Fibroblast of villous mesenchyme (primary cell): ENCODE measurements at places on chromosomes 3 and 15.

DNA sequence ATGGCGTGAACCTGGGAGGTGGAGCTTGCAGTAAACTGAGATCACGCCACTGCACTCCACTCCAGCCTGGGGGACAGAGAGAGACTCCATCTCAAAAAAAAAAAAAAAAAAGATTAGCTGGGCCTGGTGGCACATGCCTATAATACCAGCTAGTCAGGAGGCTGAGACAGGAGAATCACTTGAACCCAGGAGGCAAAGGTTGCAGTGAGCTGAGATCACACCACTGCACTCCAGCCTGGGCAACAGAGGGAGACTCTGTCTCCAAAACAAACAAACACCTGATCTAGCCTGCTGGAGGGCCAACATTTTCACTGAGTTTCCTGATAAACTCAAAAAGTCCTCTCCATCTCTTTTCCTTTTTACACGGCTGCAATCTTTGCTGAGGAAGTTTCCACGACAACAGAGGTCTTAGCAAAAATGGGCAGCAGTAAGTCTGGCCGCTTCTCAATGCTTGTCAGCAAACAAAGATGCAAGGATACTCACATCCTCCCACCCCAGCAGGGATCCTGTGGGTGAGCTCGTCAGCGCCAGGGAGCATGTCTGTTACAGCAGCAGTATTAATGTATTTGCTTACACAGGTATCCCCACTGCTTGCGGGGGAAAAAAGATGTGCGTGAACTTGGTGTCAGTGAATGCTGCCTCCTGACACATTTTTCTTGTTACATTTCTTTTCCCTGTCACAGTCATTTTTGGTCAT is 21.0 kb upstream of the CCDC174 start:
- no peak for DNase-seq

DNA sequence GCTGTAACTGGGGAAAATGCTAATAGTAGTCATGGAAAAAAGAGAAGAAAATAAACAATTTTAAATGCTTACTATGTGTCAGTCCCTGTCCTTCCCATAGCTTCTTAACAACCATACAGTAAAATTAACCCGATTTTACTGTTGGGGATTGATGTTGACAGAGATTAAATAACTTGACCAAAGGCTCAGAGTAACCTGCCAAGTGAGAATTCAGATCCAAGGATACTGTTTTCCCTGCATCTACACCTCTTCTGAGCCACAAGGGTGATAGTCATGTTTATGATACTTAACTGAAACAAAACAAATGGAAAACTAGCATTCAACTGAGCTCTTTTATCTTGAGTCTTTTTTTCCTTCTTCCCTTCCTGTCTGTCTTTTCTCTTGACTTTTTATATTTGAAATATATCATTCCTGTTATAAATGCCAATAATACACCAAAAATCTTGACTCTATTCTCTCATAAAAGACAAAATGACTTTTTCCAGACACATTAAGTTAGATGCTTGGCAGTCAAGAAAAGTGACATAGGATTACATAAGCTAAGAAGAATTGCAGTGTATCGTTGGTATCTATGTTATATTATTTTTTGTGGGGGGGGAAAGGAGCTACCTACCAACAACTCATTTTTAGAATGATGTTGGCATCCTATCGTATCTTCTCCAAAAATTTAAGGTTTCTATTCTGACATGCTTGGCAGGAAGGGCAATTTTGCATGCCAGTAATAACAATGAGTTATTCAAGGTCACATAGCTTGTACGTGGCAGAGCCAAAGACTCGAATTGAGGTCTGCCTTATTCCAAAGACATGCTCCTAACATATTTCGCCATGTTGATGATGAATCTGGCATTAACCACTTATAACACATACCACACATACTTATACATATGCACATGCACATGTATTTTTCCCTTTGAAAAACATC is 306.6 kb upstream of the KCNH8 start:
- DNase-seq: no peak

GRCh38 chr3:57855281-57855680 is 99.2 kb downstream of the SLMAP start:
- no peak for DNase-seq

GRCh38 chr3:196804773-196805172 is 62.9 kb upstream of the SENP5 start:
- no peak for DNase-seq

DNA sequence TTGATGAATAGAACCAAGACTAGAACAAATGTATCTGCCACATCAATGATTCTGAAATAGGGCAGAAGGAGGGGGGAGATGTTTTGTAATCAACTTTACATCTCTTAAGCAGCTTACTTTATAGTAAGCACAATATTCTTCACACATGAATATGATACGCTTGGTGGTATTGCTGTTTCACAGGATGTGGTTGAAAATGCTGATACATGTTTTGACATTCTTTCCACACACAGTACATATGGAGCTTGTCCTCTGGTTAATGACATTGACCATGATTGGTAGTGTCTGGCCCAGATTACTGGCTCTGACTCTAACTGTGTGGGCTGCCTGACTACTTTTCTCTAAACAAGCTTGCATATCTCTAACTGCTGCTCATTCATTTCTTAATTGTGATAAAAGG is 168.9 kb downstream of the KLHL25 start:
- peak; percentile 94 for DNase-seq

DNA sequence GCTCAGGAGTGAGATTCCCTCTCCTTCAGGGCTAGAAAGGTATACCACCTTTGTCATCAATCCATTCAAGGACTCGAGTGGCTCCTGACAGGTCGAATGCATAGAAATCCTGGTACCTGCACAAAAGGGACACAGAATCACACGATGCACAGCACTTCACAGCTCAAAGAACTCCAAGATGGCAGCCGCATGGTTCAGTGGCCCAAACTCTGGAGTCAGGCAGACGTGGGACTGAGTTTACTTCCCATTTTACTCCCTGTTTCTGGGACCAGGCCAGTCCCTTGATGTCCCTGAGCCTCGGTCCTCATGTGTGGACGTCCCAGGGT is 536 bp downstream of the WDR73 start:
- DNase-seq: no peak

GRCh38 chr15:34973512-34973911 is 4.0 kb upstream of the AQR start:
- DNase-seq: no peak

DNA sequence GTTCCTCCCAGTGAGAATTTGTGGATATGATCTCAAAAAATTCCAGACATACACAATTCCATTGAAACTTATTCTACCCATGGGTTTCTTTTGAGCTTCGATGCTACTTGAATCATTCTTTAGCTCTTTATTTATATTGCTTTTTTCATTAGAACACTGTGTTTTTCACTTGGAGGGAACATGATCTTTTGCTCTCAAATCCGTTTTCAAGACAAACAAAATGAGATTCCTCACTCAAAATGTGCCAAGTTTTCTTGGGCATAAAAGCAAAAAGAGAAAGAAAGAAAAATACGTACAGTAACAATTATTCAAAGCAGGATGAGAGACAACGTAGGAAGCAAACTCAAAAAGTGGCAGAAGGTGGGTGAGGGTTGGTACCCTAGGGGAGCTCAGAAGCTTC is 118.8 kb upstream of the PDZRN3 start:
- DNase-seq: no peak

DNA sequence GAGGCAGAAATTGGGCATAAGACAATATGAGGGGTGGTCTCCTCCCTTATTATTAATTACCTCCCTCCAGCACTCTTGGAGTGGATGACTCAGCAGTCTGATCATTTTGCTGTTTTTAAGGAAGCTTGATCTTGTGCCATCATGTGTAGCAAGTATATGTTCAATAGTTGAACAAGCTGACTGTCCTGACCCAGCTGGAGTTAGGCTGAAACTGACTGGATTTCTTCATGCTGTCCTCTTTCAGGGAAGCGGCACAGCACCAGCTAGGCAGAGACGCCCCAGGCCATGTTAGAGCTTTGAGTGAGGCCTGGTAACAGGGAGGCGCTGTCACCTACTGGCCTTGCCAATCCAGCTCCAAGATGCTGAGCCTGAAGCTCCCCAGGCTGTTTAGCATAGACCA is 54.4 kb upstream of the KIF23 start:
- DNase-seq: peak; percentile 40

DNA sequence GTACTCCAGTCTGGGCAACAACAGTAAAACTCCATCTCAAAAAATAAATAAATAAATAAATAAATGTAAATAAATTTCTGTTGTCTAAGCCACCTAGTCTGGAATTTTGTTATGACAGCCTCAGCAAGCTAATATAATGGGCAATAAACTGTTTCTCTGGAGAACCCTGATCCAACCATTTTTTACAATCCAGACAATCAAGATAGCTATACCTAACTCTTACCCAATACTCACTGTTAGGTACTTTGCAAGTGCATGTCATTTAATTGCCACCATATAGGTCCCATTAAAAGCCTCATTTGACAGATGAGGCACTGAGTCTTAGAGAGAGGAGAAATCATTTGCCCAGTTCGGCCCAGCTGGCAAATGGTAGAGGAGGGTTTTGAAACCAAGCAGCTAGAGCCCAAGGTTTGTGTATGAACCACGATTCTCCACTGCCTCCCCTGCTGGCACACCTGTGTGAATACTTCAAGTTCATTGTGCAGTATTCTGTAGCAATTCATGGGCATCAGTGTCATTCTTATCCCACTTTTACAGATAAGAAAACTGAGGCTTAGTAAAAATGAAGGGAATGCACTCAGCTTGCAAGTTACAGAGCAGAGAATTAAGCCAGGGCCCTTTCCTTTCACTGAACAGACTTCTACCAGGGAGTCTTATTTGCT is 107.0 kb upstream of the UBE2E1 start:
- DNase-seq: no peak

DNA sequence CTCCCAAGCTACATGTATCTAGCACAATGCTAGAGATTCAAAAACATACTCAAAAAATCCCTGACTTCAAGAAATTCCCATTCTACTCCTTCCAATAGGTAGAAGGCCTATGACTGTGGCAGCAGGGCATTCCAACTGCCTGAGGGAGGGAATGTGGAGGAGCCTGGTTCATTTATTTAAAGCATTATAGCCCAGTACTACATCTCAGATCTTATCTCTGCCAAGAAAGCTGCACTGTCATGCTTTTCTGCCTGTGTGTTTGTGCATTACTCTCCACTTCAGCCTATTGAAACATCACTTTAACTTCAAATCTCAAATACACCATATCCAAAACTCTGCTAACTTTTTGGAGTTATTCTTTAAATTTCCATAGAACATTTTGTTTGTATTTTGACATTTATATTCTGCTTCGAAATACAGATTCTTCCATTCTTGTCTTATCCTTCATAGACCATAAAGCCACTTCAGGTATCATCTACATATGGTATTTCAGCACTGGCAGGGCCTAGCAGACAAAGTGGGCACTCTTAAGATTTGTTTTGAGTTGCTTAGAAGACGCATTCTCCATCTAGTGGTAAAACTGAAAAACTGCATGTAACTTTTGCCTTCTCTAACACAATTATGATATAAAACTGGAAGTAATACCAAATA is 59.1 kb upstream of the NEDD4 start:
- DNase-seq: peak; percentile 66

DNA sequence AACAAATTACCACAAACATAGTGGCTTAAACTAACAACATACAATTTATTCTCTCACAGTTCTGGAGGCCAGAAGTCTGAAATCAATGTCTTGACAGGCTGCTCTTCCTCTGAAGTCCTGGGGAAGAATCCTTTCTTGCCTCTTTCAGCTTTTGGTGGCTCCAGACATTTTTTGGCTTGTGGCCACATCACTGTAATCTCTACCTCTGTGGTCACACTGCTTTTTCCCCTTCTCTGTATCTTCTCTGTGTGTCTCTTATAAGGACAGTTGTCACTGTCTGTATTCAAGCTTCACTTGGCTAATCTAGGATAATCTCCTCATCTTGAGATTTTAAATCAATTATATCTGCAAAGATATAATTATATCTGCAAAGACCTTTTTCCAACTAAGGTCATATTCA is 80.3 kb upstream of the ABHD2 start:
- DNase-seq: no peak

DNA sequence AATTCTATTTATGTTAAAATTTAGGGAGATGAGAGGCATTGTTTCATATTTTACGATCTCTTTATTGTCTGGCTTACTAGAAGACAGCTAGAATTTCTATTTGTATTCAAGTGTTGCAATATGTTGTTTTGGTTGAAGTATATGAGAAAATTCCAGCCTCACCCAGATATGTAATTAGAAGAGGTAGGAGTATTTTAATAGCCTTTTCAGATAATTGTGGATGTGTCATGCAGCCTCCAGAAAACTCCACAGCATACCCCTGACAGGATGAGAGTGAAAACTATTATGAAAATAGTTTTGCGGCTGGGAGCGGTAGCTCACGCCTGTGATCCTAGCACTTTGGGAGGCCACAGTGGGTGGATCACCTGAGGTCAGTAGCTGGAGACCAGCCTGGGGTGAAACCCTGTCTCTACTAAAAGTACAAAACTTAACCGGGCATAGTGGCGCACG is 21.5 kb upstream of the USP3 start:
- peak; percentile 84 for DNase-seq
